Muscle of back (tissue), 13 donors: ENCODE measurements at places on chromosomes 1 and 21. TPM values are rescaled to one million over a fixed set of nuclear protein-coding genes. Genes with fewer than 3 reads are reported as not detected.
A peak's percentile ranks its signal among the peaks of the same experiment; 100 is the strongest.

- DNase-seq = peak; percentile 73
Observed at GRCh38 chr1:215273838-215274516, 191.4 kb downstream of the KCNK2 start.

GRCh38 chr1:178530037-178530402, 17.1 kb downstream of the TEX35 start:
- peak; percentile 45 for DNase-seq

GRCh38 chr1:3530926-3531818, 76.7 kb downstream of the ARHGEF16 start:
- peak; percentile 87 for DNase-seq

ST6GALNAC3 gene
- 6.8 TPM for polyA plus RNA-seq

DNA sequence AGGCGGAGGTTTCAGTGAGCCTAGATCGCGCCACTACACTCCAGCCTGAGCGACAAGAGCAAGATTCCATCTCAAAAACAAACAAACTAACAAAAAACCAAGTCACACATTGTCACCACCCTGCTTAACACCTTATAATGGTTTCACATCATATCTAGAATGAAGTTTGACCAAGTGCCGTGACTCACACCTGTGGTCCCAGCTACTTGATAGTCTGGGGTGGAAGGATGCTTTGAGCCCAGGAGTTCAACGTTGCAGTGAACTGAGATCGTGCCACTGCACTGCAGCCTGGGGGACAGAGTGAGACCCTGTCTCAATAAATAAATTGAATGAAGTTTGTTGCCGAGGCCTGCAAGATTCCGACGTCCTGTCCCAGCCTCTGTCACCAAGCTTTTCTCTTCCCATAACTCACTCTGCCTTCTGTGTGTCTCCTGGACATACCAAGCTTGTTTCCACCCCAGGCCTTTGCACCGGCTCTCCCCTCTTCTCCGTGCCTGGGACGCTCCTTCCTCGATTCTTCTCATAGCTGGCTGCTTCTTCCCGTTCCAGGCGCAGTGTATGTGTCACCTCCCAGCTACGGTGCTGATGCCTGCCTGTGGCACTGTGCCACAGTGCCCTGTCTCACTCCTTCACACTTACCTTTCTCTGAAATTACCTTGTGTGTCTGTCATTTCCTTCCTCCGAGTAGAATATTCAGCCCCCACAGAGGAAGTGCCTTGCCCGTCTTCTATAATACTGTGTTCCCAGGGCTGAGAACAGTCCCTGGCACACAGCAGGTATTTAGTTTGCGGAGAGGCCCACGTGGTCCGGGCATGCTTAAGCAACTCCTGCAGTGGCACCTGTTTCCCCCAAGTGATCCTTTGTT, 3.8 kb upstream of the SELENON start:
- no peak for DNase-seq

- DNase-seq = no peak
Observed at GRCh38 chr1:234302354-234302962, 70.8 kb upstream of the COA6 start.

- DNase-seq = peak; percentile 69
Observed at GRCh38 chr1:96416111-96416595, 305.4 kb upstream of the PTBP2 start.

DNA sequence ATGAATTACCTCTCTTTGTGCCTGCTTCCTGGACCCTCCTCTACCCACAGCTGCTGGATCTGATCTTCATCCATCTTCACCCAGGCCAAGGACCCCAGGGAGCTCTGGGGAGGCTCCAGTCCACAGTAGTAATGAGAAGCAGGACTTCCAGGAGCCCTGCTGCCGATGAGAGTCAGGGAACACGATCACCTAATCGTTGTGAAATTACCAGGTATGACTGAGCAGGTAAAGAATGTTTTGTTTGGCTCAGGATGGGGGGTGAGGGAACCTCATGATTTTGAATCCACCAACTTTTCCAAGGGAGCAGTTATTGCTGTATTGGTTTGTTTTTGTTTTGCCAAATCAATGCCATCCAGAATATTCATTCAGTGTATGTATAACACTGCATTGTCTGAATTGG, 454.0 kb downstream of the PLPP3 start:
- no peak for DNase-seq

ARHGAP30 gene
- polyA plus RNA-seq = 12.3 TPM

DNA sequence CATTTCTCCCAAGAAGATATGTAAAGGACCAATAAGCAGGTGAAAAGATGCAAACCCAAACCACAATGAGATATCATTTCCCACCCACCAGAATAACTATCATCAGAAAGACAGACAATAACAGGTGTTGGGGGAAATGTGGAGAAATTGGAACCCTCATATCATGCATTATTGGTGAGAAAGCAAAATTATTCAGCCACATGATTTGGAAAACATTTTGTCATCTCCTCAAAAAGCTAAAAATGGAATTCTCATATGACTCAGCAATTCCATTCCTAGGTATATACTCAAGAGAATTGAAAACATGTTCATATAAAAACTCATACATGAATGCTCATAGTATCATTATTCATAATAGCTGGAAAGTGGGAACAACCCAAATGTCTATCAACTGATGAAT, 25.1 kb upstream of the RNF186 start:
- DNase-seq = no peak

SZT2 gene
- 22.0 TPM for polyA plus RNA-seq

DNA sequence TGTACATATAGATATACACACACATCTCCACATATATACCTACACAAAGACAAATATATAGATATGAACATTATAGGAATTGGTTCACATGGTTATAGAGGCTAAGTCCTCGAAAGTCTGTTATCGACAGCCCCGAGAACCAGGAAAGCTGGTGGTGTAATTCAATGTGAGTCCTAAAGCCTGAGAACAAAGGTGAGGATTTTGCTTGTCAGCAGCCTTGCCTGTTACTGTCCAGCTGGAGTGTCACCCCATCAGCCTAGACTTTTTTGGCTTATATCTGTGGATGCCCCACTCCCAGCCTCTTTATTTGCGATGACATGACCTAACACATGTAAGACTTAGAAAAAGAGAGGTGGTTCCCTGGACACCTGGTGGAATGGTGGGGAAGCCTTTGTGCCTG, 97.0 kb downstream of the GIPC2 start:
- no peak for DNase-seq

DNA sequence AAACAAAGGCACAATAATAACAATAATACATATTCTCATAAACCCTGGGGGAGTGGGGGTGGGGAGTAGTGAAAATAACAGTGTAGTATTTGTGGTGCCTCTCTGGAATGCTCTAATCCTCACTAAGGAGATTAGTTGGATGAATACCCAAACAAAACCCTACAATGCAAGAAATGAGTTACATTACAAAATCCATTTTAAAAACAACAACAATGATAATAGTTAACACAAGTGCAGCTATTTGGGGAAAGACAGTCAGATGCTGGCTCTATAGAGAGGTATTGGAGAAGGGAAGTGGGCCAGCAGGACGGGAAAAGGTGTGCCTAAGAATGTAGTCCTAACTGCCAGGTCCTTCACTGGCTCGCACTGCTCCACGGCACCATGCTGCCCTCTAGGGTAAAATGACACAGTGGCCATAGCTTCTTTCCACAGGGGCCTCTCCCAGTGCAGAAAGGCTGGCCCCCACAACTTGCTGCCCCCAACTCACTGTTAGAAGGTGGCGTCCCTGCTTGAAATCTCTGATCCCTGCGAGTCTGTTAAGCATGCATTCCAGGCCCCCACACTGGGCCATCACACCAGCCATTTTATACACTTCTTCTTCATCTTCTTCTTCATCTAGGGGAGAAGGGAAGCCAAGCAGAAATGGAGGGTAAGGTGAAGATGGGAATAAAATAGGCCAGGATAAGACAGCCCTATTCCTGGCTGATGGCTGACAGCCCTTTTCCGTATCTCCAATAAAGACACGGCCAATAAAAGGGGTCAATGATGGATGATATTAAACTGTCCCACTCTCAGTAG, 113.8 kb downstream of the UBR4 start:
- no peak for DNase-seq

DNA sequence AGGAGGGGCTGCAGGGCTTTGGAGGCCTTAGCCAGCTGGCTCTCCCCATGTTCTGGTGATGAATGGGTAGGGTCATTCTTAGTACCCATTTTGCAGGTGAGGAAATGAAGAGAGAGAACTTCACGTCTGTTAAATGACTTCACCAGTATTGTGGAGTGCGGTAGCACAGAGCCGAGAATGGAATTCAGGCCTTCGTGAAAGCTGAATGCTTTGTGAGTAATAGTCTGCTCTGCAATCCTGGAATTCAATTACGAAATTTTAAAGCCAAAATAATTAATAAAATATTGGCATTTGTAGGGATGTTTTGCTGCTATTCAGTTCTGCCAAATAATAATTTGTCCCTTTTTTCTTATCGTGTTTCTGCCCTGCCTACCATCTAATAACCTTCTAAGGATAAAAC, 197.7 kb downstream of the GREM2 start:
- no peak for DNase-seq

DNA sequence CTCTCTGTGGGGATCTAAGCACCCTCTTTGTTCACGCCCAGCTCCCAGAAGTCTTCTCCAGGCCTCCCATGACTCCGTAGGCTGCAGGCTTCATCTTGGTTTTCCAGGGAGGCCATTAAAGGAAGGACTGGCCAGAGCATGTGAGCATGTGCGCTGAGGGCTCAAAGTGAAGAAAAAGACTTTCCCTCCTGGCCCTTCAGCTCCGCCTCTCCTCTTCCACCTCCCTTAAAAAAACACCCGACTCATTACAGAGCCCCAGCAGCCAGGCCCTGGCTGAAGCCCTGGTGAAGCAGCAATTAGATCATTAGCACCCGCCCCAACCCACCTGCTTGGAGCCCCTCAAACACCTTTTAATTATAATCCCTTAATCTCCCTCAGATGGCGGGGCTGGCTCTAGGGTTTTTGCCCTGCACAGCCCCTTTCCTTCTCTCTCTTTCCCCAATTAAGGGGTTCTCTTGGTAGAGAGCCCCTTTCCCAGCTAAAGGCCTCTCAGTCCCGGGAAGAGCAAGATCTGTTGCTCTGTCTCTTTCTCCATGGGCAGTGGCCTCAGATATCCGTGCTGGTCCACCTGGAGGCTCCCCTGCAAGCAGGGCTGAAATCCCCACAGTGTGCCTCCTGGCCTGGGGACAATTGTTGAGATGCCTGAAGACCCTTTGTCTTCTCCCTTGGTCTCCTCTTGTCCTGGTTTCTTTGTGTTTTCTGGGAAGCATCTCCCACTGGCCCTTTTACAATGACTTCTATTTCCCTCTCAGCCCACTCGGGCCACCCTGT, 30.5 kb downstream of the RHBG start:
- DNase-seq = no peak
